ENCODE measurements at places on chromosomes 2 and 18.

DNA sequence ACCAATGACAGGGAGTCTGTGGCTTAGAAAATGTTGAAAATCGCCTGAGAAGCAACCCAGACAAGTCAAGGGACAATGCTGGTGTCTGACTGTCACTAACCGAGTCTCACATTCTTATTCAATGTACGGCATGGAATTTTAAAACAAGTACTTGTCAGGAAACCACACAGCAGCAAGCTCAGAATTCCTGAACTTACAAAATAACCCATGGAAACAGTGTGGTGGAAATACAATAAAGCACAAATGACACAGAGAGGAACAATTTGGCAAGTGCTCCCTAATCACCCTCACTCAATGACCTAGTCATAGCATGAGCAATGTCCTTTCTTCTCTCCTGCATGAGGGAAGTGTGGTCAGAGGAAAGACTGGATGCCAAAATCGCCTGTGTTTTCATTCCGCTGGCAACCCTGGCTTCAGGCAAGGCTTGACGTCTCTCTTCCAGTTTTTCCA is 154.0 kb downstream of the SATB2 start:
- H3K4me3 ChIP-seq: no peak overlapping the region
- DNase-seq: no peak
- H3K27me3 ChIP-seq: no peaks in the 10 kb centered on the region
- H3K27ac ChIP-seq: no peak overlapping the region
- H3K36me3 ChIP-seq: no peaks in the 10 kb centered on the region

- H3K27me3 ChIP-seq: no peaks in the 10 kb centered on the region
- no peak overlapping the region for H3K27ac ChIP-seq
- H3K36me3 ChIP-seq: no peaks in the 10 kb centered on the region
- H3K4me1 ChIP-seq: peaks cover 18% of the 10 kb centered on the region
Measured at GRCh38 chr2:65351948-65352595, 80.3 kb downstream of the SPRED2 start.

GRCh38 chr2:19114754-19115231 is 243.6 kb downstream of the OSR1 start:
- H3K4me1 ChIP-seq: peaks cover 3% of the 10 kb centered on the region
- no peak overlapping the region for H3K27ac ChIP-seq
- H3K4me3 ChIP-seq: no peak overlapping the region
- H3K36me3 ChIP-seq: no peaks in the 10 kb centered on the region
- no peaks in the 10 kb centered on the region for H3K27me3 ChIP-seq

GRCh38 chr2:73072129-73072395 is 550 bp upstream of the SFXN5 start:
- peak overlapping the region; percentile 78 for H3K4me3 ChIP-seq
- no peaks in the 10 kb centered on the region for H3K27me3 ChIP-seq
- H3K4me1 ChIP-seq: peaks cover 17% of the 10 kb centered on the region
- no peaks in the 10 kb centered on the region for H3K36me3 ChIP-seq
- DNase-seq: peak; percentile 63

All from testis (tissue), 5 donors.